AG04450 (cell line): ENCODE measurements at places on chromosomes 6 and 20. TPM values are rescaled to one million over a fixed set of nuclear protein-coding genes. Genes with fewer than 3 reads are reported as not detected.
A peak's percentile ranks its signal among the peaks of the same experiment; 100 is the strongest.

DNA sequence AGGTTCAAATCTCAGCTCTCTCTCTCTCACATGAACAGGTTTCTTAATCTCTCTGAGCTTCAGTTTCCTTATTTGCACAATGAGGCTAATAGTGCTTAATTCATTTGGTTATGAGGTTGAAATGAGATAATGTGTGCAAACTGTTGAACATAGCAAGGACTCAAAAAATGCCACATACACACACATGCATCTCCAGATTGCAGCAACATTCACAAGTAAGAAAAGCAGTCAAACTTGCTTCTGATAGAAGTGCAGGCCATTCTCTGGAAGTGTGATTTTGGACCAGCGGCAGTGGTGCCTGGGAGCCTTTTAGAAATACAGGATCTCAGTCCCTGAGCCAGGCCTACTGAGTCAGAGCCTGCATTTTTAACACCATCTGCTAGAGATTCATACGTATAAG, 25.7 kb downstream of the GSTA4 start:
- DNase-seq = no peak

- DNase-seq = peak; percentile 65
Observed at GRCh38 chr20:49938173-49939163, 2.3 kb downstream of the RNF114 start.

DNA sequence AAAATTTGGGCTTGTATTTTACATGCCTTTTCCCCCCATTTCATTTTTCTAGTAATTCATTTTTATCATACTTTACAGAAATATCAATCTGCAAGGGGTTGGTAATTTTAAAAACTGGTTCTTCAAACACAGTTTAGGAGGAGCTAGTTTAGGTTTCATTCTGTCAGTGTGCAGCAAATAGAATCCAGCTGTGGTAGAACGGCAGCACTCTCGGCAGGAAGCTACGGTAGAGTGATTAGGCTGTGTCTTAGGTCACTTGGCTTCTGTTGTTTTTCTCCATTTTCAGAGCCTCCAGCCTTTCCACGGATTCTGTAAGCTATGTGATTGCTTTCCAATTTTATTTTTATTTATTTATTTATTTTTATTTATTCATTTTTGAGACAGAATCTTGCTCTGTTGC, 32.7 kb downstream of the TLDC2 start:
- DNase-seq = no peak

VWA7 gene
- polyA plus RNA-seq = 0.10 and 0.32 TPM in 2 replicates

TBX18 gene
- polyA plus RNA-seq = 0.42 and 0.69 TPM in 2 replicates
